GM23248 (cell line): ENCODE measurements at places on chromosomes 13 and 19.

- DNase-seq, result peak; percentile 69
Measured at GRCh38 chr19:1474011-1474764, 4.8 kb downstream of the C19orf25 start.

DNA sequence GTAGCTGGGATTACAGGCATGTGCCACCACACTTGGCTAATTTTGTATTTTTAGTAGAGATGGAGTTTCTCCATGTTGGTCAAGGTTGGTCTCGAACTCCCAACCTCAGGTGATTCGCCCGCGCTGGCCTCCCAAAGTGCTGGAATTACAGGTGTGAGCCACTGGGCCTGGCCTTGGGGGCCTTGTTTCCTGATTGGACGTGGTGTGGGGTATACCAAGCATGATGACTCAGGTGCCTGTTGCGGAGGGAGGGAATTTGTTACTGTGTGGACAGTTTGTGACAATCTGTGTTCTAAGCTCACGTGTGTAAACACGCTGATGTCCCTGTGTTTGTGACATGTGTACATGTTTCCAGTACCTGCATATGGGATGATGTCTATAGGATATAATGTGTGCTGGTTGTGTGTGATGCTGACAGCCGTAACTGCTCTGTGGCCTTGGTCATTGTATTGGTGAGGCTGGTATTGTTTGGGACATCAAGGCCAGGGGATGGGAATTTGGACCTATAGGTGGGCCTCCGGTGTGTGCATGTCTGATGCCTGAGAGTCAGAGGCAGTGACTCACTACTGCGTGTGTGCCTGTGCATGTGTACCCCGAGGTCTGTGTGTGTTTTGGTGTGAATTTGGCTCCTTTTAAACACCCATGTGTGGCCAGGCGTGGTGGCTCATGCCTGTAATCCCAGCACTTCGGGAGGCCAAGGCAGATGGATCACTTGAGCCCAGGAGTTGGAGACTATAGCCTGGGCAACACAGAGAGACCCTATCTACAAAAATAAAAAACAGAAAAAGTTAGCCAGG is 1.6 kb upstream of the EGLN2 start:
- DNase-seq, result no peak

- peak; percentile 89 for DNase-seq
Measured at GRCh38 chr19:11481534-11482383, 913 bp upstream of the ELAVL3 start.

DNA sequence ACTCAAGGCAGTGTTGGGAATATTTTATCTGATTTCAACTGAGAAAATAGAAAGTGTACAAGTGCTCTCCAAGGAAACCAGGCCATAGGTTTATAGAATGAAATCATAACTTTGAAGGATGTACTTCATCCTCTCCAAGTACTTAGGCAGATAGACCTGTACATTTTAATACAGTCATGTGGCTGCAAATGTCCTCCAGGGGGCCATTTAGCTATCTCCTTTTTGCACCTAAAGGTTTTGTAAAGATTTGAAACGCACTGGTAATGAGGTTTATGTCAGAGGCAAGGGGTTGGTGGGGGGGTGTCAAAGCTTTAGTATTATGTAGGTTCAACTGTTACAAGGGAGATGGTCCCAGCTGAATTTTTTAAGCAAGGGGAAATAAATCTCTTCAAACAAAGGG is 364.4 kb downstream of the DCT start:
- DNase-seq, result no peak

- DNase-seq, result peak; percentile 65
Measured at GRCh38 chr13:37495046-37495445, 103.5 kb downstream of the POSTN start.

DNA sequence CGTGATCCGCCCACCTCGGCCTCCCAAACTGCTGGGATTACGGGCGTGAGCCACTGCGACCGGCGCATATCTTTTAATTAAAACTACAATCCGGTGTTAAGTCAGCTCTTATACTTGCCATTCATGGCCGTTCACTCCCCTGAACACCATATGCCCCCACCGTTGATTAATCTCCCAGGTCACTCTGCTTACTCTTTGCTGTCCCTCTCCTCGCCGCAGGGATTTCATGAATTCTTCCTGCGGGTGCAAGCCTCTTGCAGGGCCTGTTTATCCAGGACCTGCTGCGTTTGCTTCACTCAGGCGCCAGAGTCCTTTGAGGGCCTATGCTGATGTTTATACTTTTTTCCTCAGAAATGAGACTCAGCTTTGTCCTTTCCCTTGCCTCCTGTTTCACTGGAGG is 996 bp downstream of the ERVV-2 start:
- no peak for DNase-seq

GRCh38 chr13:71787414-71787813 is 79.6 kb downstream of the DACH1 start:
- DNase-seq, result no peak

DNA sequence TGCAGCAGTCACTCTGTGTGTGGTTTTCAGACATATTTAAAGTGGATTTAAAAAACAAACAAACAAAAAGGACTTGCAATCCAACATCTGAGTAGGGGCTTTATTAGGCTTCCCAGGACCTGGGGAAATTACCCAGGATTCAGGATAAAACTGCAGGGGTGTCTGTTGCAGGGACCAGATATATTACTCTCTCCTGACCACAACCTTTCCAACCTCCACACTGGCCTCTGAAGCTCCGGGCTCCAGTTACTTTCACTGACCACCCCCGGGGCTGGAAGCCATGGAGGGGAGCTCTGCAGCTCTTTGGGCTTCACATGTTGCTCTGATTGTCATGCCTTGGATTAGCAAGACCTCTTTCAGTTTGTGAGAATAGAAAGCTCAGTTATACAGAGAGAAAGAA is 75.2 kb downstream of the INSR start:
- DNase-seq, result no peak

- DNase-seq, result no peak
Measured at GRCh38 chr13:109803825-109804224, 17.4 kb upstream of the IRS2 start.

GRCh38 chr13:43301346-43301969 is 278.1 kb downstream of the DNAJC15 start:
- DNase-seq, result peak; percentile 53

- DNase-seq, result no peak
Measured at GRCh38 chr13:110350509-110350908, 43.4 kb downstream of the COL4A2 start.

- DNase-seq, result no peak
Measured at GRCh38 chr13:50643060-50643459, 200.4 kb downstream of the DLEU7 start.

- no peak for DNase-seq
Measured at GRCh38 chr13:103067751-103068555, 1.7 kb upstream of the SLC10A2 start.

- peak; percentile 35 for DNase-seq
Measured at GRCh38 chr19:33905937-33906577, 109.4 kb downstream of the KCTD15 start.

DNA sequence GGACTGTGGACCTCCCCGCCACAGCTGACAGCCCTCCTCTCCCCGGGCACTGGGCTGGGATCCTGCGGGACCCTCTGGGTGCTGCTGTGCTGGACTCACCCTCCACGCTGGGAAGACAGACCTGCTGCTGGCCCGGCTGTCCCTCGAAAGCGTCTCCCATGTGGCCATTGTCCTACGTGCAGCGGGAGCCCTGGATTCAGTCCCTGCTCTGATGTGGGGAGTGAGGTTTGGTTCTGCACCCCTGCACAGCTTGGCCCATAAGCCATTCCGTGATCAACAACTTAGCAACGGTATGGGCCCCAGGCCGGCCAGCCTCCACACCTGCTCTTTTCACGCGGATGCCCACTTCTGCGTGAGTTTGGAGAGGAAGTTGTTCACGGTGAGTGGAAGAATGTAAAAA is 195.2 kb downstream of the TEX29 start:
- no peak for DNase-seq

GRCh38 chr13:24304620-24305019 is 4.8 kb upstream of the C1QTNF9 start:
- DNase-seq, result no peak

DNA sequence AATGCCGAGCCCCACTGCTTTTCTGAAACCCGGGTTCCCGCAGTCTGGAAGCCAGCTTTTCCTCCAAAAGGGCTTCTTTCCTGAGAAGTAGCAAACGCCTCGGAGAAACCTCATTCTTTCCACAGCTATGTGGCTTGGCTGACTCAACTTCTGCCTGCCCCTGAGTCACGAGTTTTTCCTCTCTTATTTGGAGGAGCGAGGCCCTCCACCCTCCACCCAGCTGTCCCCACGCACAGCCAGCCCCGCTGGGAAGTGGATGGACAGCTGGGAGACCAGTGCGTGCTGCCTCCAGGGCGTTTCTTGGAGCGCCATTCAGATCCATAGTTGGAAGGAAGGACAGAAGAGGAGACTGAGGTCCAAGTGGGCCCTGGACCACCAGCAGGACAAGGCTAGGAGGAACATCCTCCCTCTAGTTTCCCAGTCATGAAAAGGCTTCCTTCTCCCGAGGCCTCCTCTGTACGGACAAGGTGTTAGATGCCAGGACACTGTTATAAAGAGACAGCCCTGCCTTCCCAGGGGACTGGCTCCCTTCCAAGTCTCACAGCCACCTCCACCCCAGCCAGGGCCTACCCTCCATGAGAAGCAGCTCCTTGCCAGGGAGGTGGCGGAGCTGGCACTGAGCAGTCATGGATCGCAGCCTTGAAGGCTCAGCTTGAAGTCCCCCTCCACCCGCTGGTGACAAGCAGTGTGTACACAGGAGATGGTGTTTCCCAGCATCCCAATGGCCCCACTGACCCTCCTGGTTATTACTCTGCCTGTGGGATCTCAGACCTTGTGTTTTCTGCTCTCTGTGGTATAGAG is 2.5 kb upstream of the PLEKHF1 start:
- DNase-seq, result peak; percentile 99

GRCh38 chr13:42645717-42646116 is 71.8 kb downstream of the TNFSF11 start:
- no peak for DNase-seq

DNA sequence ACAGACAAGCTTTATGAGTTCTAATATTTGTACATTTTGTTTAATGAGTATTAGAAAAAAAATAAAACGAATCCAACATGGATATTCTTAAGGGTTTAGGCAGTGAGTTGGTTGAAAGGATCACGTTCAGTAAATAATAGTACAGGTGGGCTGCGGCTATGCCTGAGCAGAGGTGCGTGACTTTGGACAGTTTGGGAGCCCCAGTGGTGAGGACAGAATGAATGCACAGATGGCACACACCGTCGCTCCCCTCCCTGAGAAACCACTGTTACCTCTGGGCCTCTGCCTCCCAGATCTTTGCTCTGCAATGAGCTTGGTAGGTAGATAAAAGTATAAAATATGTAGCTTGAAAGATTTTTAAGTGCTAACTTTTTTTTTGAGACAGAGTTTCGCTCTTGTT is 153.3 kb downstream of the SIPA1L3 start:
- no peak for DNase-seq

DNA sequence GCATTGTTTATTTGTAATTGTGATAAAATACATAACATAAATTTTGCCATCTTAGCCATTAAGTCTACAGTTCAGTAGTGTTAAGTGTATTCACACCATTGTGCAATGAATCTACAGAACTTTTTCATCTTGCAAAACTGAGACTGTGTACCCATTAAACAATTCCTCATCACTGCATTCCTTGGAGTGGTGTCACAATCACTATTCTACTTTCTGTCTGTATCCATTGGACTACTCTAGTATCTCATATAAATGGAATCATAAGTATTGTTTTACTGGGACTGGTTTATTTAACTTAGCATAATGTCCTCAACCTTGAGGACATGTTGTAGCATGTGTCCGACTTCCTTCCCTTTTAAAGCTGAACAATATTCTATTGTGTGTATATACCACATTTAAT is 36.8 kb downstream of the UFM1 start:
- DNase-seq, result peak; percentile 63
